ENCODE measurements at places on chromosomes 3 and 15.

GRCh38 chr3:42419563-42419962 is 9.2 kb upstream of the LYZL4 start:
- H3K36me3 ChIP-seq = no peaks in the 10 kb centered on the region
- peaks cover 53% of the 10 kb centered on the region for H3K4me1 ChIP-seq
- H3K4me3 ChIP-seq = no peak overlapping the region
- H3K27me3 ChIP-seq = no peaks in the 10 kb centered on the region
- DNase-seq = no peak

- no peak overlapping the region for H3K4me3 ChIP-seq
- no peaks in the 10 kb centered on the region for H3K4me1 ChIP-seq
- no peaks in the 10 kb centered on the region for H3K36me3 ChIP-seq
- DNase-seq = no peak
Observed at GRCh38 chr3:161510510-161511260, 14.1 kb downstream of the OTOL1 start.

DNA sequence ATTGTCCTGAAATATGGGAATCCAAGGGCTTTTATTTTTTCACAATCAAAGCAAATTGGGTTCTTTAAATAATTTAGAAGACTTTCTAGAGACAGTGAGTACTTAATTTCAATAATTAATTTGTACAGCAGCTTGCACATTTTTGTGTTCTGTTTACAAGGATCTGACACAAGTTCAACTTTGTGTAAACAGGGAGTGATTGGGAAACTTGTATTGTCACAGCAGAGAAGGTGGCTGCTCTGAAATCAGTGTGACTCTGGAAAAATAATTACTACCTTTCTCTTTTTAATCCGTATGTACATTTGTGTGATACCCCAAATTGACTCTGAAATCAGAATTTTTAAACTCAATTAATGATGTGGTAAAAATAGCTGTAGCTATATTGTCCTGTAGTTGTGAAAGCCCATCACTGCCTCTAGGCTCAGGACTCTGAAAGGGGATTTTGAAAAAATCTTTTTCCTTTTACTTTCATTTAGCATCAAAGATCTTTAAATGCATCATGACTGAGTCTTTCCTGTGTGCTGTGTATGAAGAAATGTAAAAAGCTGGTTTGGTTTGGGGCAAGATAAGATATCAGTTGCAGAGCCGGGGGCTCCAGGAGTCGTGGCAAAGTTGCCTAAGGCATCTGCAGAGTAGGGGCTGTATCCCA is 45.1 kb downstream of the MFSD1 start:
- DNase-seq = no peak
- H3K36me3 ChIP-seq = no peaks in the 10 kb centered on the region
- H3K27ac ChIP-seq = no peak overlapping the region
- H3K27me3 ChIP-seq = no peaks in the 10 kb centered on the region

- H3K27ac ChIP-seq = no peak overlapping the region
- no peak for DNase-seq
- H3K4me3 ChIP-seq = no peak overlapping the region
Observed at GRCh38 chr3:11385891-11386290, 113.7 kb downstream of the ATG7 start.

DNA sequence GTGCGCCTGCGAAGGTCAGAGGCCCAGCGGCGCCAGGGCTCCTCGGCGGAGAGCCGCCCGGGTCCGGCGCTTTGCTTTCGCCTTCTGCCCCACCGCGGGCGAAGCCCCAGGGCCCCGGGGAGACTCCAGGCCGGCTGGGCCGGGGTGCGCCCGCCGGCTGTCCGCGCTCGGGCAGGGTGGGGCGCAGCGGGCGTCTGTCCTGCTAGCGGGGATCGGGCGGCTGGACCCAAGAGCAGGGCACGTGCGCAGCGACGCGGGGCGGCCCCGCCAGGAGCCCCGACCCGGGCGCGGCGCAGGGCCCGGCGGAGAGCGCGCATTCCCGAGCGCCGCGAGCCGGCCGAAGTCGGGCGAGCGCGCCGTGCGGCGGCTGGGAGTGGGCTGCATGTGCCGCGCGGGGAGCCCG is 569 bp upstream of the ALDH1A3 start:
- H3K36me3 ChIP-seq = no peaks in the 10 kb centered on the region
- peak overlapping the region; percentile 23 for H3K4me3 ChIP-seq
- no peaks in the 10 kb centered on the region for H3K4me1 ChIP-seq
- peaks cover 55% of the 10 kb centered on the region for H3K27me3 ChIP-seq

DNA sequence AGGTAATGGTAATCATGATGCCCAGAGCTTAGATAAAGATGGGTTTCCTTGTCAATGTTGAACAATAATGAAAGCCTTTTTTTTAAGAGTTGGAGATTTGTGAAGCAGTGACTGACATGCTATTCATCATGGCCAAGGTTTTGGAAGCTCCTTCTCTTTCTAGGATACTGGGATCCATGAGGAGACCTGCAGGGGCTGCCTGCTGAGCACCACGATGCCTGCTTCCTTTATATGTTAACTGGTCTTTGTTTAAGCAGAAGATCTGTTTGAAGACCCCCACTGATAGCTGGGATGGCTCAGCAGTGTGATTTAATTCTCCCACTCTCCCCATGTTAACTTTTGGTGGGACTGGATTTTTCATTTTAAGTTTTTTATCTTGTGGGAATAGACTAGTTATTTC is 15.8 kb downstream of the RBP1 start:
- H3K27ac ChIP-seq = no peak overlapping the region
- no peaks in the 10 kb centered on the region for H3K36me3 ChIP-seq
- DNase-seq = no peak
- no peaks in the 10 kb centered on the region for H3K27me3 ChIP-seq
- H3K4me3 ChIP-seq = no peak overlapping the region
